ENCODE measurements at places on chromosomes 12 and 14.

GRCh38 chr12:48279101-48279500, 71.6 kb downstream of the ZNF641 start:
- no peak for DNase-seq

DNA sequence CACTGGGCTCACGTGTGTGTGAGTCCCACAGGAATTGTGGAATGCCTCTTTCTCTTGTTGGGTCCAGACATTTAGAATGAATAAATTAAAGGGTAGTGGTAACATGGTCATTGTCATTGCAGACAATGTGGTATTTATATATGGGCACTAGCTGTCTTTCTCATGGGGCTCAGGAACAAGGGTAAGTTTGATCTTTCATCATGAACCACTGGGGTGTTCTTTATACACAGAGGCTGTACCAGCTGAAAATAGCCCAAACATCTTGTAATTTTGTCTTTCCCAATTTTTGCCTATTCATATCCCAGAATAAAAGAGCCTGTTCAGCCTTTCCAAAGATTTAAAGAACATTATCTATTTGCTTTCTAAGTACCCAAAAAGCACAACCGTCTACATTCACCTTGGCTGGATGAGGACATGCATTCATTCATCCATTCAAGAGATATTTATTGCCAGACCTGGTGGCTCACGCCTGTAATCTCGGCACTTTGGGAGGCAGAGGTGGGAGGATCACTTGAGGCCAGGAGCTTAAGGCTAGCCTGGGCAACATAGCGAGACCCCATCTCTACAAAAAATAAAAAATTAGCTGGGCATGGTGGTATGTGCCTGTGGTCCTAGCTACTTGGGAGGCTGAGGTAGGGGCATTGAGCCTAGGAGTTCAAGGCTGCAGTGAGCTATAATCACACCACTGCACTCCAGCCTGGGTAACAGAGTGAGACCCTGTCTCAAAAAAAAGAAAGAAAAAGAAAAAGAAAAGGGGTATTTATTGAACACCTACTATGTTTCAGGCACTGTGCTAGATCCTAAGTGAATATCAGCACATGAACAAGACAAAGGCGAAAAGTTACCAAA, 4.4 kb upstream of the FOS start:
- DNase-seq = no peak

- DNase-seq = no peak
These were observed 127.2 kb upstream of the GZMB start for GRCh38 chr14:24761141-24761540.

GRCh38 chr12:30980955-30981662, 54.6 kb downstream of the TSPAN11 start:
- no peak for DNase-seq

GRCh38 chr12:113477842-113478215, 6.2 kb upstream of the LHX5 start:
- no peak for DNase-seq

Data from myocyte (in vitro differentiated cells).